ENCODE measurements at places on chromosomes 3 and 15. TPM values are rescaled to one million over a fixed set of nuclear protein-coding genes. Genes with fewer than 3 reads are reported as not detected.
A peak's percentile ranks its signal among the peaks of the same experiment; 100 is the strongest.

GRCh38 chr15:74631935-74632560, 16.4 kb downstream of the CLK3 start:
- DNase-seq: peak; percentile 40

Gene ARNT2
- 1.5 TPM for total RNA-seq

DNA sequence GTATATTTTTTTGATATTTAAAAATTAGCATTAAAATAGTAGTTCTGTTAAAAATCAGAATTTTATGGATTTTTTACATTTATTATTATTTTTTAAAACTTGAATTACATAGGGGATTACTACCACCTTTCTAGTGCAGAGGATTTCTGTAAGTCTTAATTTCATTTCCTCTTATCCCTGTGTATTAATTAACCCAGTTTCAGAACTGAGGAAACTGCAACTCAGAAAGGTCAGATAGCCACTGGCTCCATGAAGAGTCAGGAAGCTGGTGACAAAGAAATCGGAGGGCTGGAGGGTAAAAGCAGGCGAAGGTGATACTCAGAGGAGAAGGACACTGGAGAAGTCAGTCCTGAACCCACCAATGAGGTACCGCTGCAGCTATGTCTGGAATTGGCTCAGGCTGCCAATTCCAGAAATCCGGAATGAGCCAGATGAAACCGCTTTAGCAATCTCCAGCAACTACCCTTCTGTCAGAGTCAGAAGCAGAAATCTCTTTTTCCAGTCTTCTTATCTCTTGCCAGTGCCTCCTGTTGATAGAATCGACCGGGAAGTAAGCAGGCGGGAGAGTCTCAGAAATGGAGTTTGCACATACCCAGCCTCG, 308.5 kb downstream of the SV2B start:
- DNase-seq: peak; percentile 75

DNA sequence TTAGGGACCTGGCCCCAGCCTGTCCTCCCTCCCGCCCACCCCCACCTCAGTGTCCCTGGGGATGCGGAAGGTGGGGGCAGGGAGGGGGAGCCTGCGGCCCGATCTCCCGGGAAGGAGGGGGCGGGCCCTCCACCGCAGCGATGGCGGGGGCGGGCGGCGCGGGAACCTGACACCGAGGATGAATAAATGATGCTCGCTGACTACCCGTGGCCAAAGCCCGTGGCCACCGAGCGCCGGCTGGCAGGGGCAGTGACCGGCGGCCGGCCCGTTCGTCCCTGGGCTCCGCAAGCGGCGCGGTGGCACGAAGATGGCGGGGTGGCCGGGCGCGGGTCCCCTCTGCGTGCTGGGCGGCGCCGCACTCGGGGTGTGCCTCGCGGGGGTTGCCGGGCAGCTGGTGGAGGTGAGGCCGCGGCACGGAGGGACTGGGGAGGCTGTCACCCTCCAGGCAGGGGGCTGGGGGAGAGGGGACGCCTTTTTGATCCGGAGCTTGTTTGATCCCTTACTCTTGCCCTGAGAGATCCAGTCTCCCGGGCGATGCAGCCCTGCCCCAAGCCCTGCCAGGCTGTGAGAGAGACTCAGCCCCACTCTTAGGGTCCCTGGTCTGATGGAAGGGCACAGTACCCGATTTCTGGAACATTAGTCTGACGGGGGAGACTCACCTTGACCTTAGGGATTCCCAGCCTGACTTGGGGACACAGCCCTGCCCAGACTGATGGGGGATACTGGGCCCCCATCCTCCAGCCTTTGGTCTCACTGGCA, at the start of gene TMIE:
TSS of gene TMIE (plus strand) at position 212 of the 759 bp plus-strand sequence. CDS start at position 308, 96 bp downstream.
- DNase-seq: no peak

- no peak for DNase-seq
Measured at GRCh38 chr3:25887907-25888306, 98.0 kb downstream of the OXSM start.

DNA sequence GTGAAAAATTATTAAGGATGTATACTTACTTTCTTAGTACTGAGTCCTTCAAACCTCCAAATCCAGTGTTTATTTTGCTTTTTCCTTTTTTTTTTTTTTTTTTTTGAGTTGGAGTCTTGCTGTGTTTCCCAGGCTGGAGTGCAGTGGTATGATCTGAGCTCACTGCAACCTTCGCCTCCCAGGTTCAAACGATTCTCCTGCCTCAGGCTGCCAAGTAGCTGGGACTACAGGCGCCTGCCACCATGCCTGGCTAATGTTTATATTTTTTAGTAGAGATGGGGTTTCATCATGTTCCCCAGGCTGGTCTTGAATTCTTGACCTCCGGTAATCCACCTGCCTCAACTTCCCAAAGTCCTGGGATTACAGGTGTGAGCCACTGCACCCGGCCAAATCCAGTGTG, 67.5 kb downstream of the KAT2B start:
- DNase-seq: no peak

Gene FBXL22
- total RNA-seq: 0.60 TPM

GRCh38 chr15:74127255-74127953, 3.0 kb upstream of the ISLR2 start:
- DNase-seq: peak; percentile 82

GRCh38 chr15:51185213-51186159, 90.8 kb upstream of the TNFAIP8L3 start:
- DNase-seq: no peak

Gene FAM227B
- 6.4 TPM for total RNA-seq
